ENCODE measurements at places on chromosomes 3 and 15.

DNA sequence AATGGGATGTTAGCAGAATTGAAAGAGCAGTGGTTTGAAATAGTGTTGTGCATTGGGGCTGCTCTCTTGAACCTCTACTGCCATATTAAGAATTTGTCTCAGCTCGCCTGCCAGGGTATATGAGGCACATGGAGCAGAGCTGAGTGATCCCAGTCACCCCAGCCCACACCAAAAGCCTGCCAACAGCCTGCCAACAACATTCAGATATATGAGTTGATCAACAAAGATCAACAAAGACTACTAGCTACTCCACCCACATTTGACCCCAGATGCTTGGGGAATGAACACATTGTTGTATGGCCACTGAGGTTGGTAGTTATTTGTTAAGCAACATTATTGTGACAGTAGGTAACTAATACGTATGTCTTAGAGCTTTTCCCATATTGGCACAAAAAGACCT is 570.9 kb upstream of the IL12A start:
- no peak for DNase-seq

DNA sequence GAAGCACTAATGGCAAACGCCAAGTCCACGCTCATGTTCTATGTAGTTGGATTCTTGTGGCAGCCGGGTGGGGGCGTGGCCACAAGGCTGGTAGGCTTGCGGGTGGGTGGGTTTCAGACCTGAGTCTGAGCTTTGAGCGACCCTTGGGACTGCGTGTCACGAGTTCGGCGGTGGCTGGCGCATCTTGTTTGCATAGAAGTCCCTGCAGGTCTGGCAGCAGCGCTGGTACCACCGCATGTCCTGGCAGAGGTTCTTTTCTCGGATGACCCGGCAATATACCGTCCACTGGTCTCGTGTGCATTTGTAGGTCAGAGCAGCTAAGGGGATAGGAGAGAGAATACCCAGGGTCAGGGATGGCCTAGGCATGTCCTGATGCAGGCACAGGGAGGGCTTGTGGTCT is 241.0 kb upstream of the LYSMD4 start:
- DNase-seq, result no peak

DNA sequence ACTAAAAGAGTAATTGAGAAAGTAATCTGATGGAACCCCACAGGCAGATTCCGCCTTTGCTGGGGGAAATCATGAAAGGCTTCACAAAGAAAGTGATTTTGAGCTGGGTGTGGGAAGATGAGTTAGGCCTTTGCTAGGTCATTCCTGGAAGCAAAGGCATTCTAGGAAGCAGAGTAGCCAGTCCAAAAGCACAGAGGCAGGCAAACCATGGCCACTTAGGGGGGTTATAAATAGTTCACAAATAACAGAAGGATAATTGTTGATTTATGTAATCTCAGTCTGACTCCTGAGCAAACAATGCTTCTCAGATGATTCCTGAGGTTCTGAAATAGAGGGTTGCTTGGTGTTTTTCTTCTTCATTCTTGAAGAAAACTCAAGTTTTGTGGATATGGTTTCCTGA is 576.3 kb downstream of the NTRK3 start:
- DNase-seq, result no peak

DNA sequence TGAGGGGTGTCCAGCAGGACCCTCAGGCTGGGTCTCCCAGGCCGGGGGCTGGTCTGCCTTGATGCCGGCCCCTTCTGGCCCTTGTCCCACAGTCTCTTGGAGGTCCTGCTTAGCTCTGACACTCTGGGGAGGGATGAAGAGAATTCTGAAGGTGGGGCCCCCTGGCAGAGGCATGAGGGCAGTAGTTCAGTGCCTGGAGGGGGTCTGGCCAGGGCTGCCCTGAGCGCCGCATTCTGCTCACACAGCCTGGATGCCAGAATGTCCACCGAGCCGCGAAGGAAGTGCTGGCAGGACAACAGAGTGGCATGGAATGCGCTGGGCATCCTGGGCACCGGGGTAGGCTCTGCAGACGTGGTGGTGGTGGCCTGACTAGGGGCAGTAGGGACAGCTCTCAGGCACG is 55.5 kb downstream of the SMAD6 start:
- no peak for DNase-seq

GRCh38 chr3:24616110-24616829 is 121.6 kb upstream of the THRB start:
- no peak for DNase-seq

Measured in stimulated activated CD4-positive, alpha-beta T cell treated with anti-CD3 and anti-CD28 coated beads, Interleukin-12 subunit alpha, Interleukin-12 subunit beta, amount 100 ng/mL, for 24 hours (primary cell).